ENCODE measurements at places on chromosomes 16 and 17.

DNA sequence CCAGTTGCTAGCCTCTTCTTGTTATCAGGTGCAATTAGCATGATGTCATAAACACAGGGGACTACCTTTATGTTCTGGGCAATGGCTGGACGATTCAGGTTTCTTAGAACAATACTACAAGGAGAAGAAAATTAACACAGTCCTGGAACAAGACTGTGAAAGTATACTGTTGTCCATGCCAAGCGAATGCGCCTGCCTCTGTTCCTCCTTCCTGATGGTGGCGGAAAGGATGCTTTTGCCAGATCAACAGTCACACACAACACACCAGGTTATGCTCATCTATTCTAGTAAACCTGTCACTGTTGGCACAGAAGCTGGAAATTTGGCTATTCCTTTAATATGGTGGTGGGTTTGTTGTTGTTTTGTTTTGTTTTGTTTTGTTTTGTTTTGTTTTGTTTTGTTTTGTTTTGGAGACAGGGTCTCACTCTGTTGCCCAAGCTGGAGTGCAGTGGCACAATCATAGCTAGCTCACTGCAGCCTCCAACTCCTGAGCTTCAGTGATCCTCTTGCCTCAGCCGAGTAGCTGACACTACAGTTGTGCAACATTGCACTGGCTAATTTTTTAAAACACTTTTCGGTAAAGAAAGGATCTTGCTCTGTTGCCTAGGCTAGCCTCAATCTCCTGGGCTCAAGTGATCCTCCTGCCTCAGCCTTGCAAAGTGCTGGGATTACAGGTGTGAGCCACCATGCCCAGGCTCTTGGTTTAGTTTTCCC lies 3.1 kb upstream of the CD300LD start:
- no peak for DNase-seq

- no peak for DNase-seq
These were observed 9.6 kb upstream of the CES1 start for GRCh38 chr16:55842369-55843104.

- no peak for DNase-seq
These were observed 7.2 kb downstream of the GRB2 start for GRCh38 chr17:75398279-75398678.

DNA sequence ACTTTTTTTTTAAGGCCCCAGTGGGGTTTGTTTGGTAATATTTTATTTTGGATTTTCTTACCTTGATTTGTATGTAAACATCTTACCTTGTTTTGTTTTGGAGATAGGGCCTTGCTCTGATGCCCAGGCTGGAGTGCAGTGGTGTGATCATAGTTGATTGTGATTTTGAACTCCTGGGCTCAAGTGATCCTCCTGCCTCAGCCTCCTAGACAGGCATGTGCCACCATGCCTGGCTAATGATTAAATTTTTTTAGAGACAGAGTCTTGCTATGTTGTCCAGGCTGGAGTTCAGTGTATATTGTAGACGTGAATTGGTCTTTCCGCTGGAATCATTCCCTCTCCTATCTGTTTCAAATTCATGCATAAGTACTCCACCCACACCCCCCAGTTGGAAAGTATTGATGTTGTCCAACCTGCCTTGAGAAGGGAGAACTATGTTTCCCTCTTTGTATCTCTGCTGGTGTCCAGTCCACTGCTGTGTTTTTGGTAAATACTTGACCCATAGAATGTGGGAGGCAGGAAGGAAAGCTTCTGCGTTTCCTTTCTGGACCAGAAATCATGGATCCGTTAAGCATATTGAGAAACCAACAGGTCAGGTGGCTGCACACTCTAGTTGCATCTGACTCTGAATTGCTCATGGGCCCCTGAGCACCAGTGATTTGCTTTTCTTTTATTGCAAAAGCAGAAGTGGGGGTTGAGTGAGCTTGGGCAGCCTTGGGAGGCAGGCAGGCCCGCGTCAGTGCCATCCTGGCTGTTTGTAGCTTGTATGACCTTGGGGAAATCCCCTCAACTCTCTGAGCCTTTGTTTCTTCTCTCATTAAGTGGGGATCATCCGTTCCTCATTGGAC lies 25.0 kb downstream of the RMI2 start:
- DNase-seq: no peak

GRCh38 chr17:39069114-39069756 lies 82.2 kb downstream of the PLXDC1 start:
- DNase-seq: no peak

- DNase-seq: no peak
These were observed 684 bp upstream of the NUDT16L1 start for GRCh38 chr16:4692460-4693295.

- DNase-seq: no peak
These were observed 536.5 kb upstream of the CDH11 start for GRCh38 chr16:65658349-65658748.

GRCh38 chr16:64096689-64097088 lies 1025.2 kb downstream of the CDH11 start:
- DNase-seq: no peak

DNA sequence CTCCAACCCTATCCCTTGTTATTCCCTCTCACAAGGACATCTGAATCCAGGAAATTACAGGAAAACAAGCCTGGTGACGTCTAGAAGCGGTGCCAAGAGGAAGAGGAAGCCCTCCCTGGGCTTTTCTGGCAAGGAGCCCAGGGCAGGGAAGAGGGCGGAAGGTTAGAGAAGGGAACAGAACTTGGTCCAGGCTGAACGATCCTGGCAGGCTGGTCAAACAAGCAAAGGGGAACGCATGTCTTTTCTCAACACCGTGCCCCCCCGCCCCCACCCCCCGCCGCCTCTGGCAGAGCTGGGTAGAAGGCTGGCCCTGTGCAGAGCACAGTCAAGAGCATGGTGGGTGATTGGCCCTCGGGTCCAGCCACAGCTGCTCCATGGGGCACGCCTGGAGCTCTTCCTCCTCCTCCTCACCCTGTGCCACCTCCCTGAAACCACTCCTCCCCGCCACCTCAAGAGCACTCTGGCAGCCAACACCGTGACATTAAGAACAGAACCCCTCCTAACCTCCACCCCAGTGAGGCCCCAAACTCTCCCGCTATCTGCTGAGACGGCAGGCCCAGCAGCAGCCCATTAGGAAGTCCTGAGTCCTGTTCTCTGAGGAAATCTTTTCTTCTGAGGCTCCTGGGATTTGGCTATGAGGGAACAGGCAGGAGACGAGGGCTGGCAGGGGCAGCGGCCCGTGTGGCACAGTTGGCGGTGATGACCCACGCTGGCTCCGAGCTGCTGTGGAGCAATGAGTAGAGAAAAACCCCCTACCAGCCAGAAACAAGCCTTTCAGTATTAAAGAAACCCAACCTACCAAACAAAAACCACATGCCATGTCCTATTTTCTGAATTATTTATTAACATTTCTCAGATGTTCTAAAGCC lies 7.3 kb downstream of the C16orf86 start:
- DNase-seq: no peak

GRCh38 chr17:46097497-46097896 lies 95.7 kb downstream of the KANSL1 start:
- no peak for DNase-seq

- no peak for DNase-seq
These were observed 84.6 kb upstream of the ERCC4 start for GRCh38 chr16:13835387-13835786.

GRCh38 chr17:19649274-19649541 lies 657 bp downstream of the ALDH3A2 start:
- no peak for DNase-seq

GRCh38 chr16:75238132-75238852 lies 13.1 kb downstream of the BCAR1 start:
- DNase-seq: no peak

GRCh38 chr16:164827-165538 lies 795 bp upstream of the HBM start:
- no peak for DNase-seq

GRCh38 chr17:76645481-76645880 lies 1.9 kb upstream of the ST6GALNAC1 start:
- no peak for DNase-seq

GRCh38 chr17:935485-935884 lies 44.1 kb downstream of the NXN start:
- DNase-seq: no peak

GRCh38 chr16:82807311-82807710 lies 180.5 kb downstream of the CDH13 start:
- DNase-seq: no peak

- DNase-seq: no peak
These were observed 120.6 kb upstream of the CACNG5 start for GRCh38 chr17:66714046-66715023.

GRCh38 chr17:79558091-79558900 lies 52.6 kb downstream of the RBFOX3 start:
- DNase-seq: no peak

DNA sequence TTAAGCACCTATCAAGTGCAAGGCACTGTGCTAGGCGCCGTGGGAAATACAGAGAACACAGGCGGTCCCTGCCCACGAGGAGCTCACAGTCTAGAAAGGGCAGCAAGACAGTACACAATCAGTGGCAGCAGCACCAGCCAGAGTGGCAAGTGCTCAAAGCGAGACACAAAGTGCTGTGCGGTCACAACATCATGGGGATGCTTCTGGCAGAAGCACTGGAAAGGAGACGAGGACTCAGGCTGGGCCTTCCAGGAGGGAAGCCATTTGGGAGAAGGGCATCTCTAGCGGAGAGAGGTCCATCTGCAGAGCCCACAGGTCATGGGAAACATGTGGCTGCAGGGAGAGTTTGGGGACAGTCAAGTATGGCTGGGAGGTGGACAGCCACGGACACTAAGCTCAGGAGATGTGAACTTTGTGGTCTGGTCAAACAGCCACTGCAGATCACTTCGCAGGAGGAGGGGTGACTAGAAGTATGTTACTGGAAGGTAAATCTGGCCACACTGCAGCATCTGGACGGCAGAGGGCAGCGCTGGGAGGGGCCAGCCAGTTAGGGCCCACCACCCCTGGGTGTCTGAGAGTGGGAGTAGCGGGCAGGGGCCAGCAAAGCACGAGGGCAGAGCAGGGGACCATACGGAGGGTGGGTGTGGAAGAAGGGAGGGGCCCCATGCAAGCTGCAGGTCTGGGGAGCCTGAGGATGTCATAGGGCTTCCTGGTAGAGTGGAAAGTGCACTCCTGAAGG lies 71.1 kb downstream of the N4BP1 start:
- no peak for DNase-seq

DNA sequence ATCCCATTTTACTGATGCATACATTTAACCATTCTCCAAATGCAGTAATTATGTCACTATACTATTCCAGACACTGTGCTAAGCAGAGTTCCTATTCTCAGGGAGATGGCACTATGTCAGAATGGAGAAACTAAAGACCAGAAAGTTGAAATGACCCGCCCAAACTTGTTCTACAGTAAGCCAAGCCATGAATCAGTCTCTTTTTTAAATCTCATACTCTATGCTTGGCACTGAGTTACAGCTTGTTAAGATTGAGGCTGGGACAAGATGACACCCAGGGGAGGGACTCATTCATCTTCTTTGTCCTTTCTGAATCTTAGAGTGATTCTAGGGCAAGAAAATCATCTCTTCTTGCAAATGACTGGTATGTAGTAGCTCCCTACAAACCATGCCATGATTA lies 247.0 kb upstream of the CCL2 start:
- DNase-seq: no peak

DNA sequence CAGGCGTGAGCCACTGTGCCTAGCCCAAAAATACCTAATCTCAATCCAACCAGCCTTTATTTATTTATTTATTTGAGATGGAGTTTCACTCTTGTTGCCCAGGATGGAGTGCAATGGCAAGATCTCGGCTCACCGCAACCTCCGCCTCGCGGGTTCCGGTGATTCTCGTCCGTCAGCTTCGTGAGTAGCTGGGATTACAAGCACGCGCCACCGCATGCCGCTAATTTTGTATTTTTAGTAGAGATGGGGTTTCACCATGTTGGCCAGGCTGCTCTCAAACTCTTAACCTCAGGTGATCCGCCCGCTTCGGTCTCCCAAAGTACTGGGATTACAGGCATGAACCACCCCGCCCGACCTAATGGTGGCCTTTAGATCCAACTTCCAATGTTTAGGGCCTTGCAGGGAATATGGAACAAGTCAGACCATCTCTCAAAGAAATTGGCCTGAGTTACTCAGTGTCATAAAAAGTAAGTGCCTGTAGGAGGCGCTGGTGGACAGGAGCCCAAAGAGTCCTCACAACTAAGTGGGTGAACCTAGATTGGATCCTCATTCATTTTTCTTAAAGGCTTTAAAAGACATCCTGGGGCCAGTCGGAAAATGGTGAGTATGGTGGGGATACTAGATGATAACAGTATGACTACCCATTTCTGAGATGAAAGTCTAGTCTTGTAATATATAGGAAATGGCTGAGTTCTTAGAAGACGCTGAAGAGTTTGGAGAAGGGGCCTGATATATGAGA lies 4.6 kb downstream of the ZSCAN10 start:
- no peak for DNase-seq

DNA sequence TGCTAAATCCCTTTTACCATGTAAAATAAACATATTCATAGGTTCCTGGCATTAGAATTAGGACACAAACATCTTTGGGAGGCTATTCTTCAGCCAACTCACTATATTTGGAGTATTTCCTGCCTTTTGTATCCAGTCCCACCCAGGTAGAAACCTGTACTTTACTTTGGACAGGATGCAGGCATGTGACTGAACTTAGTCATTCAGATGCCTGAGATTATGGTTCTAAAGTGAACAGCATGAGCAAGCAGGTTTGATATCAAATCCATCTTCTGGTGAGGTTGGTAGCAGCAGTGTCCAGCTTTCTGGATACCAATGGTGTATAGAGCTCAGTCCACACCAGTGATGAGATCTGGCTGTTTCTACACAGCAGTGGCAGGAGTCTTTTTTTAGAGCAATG lies 20.2 kb downstream of the CA10 start:
- no peak for DNase-seq

GRCh38 chr16:49283376-49284049 lies 1.9 kb upstream of the CBLN1 start:
- no peak for DNase-seq

GRCh38 chr16:12336141-12336540 lies 359.6 kb downstream of the SNX29 start:
- DNase-seq: no peak

GRCh38 chr16:55144651-55145050 lies 179.4 kb upstream of the IRX6 start:
- DNase-seq: no peak

DNA sequence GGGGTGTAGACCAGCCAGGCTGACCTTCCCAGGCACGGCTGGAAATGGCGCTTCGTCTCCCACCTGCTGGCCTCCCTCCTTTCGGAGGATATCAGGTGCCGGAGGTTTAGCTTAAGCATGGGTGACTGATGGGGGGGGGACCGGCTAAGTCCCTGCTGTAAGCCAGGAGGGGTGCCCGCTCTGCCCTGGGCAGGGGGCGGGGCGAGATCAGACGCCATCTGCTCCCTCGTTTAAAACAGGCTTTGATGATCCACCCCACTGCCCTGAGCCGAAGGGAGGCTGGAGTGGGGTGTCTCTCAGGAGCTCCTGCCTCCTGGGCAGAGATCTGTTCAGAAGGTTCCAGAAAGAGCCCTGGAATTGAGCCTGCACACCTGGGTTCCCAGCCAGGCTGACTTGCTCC lies 26.0 kb downstream of the C16orf74 start:
- no peak for DNase-seq

DNA sequence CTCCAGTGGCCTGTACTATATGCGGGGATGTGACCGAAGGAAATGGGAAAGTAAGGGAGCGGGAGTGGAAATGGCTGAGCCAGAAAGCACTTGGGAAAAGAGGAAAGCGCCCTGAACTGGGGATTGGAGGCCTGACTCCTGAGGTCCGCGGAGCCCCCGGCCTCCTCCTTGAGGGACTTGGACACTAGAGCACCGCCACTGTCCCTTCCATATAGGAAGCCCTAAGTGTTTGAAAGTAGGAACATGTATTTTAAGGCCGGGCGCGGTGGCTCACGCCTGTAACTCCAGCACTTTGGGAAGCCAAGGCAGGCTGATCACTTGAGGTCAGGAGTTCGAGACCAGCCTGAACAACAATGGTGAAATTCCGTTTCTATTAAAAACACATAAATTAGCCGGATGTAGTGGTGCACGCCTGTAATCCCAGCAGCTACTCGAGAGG lies 530 bp upstream of the ZDHHC7 start:
- DNase-seq: no peak

Measured in SW 1271 (cell line).